ENCODE measurements at places on chromosomes 2 and 18.

DNA sequence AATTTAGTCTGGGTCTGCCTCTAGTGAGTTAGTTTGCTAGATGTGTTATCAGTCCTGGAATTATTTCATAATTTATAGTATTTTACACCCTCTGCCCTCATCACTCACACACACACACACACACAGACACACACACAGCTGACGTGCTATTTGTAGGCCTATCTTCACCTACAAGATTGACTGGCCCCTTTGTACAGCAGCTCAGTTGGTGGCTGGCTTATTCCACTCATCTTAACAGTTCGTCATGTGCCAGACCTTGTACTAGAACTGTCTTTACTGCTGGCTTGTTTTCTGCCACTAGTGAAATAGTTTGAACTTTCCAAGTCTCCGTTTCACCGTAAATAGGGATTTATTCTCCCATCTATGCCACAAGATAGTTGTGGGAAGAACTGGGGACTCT, 21.3 kb downstream of the CENPO start:
- no peak for DNase-seq

- peak; percentile 74 for DNase-seq
Measured at GRCh38 chr2:68412127-68412819, 47.2 kb downstream of the PLEK start.

GRCh38 chr2:30185178-30185577, 38.4 kb downstream of the YPEL5 start:
- peak; percentile 12 for DNase-seq

DNA sequence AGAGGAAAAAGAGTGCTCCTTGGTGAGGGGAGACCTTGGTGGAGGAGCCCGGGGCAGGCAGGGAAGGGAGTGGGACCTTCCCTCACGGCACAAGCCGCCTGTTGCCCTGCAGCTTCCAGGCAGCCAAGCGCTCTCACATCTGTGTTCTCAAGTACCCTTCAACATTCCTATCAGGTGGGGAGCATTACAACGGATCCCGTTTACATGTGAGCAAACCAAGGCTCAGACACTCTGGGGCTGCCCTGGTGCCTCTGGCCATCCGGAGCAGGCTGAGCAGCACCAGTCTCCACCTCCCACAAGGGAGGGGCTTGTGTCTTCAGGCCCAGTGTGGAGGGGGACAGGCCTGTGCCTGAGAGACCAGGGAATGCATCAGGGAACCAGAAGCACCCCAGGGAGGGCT, 57.9 kb downstream of the AQP12A start:
- no peak for DNase-seq

DNA sequence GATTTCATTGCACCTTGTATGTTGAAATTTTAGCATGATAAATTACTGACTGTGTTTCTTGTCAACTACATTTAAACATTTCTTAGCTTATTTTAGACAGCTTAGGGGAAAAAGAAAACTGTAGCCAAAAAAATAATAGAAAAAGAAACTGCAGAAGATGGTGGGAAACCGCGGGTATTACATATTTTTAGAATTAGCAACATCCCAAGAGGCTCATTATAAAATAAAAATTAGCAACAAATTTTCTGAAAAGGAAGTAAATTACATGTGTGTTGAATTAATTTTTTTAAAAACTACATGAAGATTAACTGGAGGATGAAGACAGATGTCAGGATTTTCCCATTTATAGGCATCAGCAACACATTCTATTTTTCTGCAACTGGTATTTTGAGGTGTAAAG, 4.3 kb downstream of the PELI1 start:
- no peak for DNase-seq

- no peak for DNase-seq
Measured at GRCh38 chr2:228329282-228329681, 147.8 kb upstream of the SPHKAP start.

GRCh38 chr2:7419186-7419585, 502.0 kb downstream of the RNF144A start:
- DNase-seq, result peak; percentile 7

DNA sequence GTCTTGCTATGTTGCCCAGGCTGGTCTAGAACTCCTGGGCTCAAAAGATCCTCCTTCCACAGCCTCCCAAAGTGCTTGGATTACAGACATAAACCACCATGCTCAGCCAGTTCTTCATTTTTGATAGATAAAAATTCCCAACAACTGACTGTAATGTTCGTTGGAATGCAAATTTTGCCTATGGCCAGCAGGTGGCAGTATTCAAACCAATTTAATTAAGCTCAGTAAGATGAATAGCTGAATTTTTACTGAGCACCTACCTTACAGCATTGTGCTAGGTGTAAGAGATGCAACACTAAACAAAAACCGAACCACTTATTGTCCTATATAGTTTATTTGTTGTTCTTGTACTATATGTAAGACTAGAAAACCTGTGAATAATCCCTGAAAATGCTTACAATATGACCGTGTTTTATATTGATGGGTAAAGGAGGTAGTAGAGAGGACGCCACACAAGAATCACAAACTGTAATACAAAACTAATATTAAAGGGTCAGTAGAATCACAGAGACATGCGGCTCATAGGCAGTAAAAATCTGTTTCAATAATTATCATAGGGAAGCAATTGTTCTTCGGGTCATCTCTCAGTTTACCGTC, 8.2 kb upstream of the TMEM182 start:
- DNase-seq, result peak; percentile 60

- no peak for DNase-seq
Measured at GRCh38 chr2:64283641-64284361, 139.6 kb upstream of the PELI1 start.

GRCh38 chr2:169862816-169863215, 35.6 kb downstream of the UBR3 start:
- no peak for DNase-seq

Measured in AML-193 (cell line).